ENCODE measurements at places on chromosomes 6 and 20. TPM values are rescaled to one million over a fixed set of nuclear protein-coding genes. Genes with fewer than 3 reads are reported as not detected.

DNA sequence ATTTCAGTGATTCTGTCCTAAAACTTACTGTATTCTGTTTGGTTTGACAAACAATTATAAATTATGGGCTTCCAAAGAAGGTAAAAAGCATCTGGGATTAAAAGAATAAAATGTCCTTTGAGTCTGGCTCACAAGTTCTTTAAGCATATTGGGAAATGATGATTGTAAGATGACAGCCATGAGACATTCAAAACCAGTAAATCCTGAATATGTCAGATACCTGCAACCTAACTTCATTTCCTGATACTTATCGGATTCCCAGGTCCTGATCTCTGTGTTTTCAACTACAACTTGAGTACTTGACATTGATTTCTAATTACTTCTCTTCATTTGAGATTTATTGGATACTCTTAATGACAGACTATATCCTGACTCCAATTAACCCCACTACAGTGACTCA lies 446.6 kb downstream of the GRIK2 start:
- no peak overlapping the region for H3K27ac ChIP-seq
- no peak for DNase-seq
- no peaks in the 10 kb centered on the region for H3K27me3 ChIP-seq
- peaks cover 1% of the 10 kb centered on the region for H3K4me1 ChIP-seq

DNA sequence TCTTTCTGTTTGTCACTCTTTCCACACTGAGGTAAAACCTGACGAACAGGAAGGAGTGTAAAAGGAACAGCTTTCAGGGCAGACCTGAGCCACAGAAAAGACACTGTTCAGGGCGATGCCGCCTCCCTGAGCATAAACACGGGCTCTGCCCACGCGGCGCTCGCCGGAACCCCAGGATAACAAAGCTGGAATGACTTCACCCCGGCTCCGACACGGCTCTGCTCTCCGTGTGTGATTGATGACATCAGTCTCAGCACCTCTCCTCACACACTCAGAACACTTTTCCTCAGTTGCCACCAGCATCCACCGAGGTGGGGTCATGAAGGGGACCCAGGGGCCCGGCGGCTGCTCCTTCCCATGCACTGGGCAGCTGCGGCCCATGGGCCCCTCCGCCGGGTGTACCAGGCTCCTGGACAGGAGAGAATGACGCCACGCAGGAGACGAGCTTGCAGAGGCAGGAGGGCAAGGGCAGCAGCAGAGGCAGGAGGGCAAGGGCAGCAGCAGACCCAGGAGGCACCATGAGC lies 43.6 kb downstream of the DLL1 start:
- H3K36me3 ChIP-seq: no peaks in the 10 kb centered on the region
- no peak overlapping the region for H3K27ac ChIP-seq
- peaks cover 9% of the 10 kb centered on the region for H3K27me3 ChIP-seq
- DNase-seq: no peak

- peak overlapping the region; percentile 92 for H3K4me3 ChIP-seq
- DNase-seq: no peak
- peak overlapping the region; percentile 79 for H3K27ac ChIP-seq
Observed at GRCh38 chr6:30691208-30691847, 544 bp upstream of the NRM start.

DNA sequence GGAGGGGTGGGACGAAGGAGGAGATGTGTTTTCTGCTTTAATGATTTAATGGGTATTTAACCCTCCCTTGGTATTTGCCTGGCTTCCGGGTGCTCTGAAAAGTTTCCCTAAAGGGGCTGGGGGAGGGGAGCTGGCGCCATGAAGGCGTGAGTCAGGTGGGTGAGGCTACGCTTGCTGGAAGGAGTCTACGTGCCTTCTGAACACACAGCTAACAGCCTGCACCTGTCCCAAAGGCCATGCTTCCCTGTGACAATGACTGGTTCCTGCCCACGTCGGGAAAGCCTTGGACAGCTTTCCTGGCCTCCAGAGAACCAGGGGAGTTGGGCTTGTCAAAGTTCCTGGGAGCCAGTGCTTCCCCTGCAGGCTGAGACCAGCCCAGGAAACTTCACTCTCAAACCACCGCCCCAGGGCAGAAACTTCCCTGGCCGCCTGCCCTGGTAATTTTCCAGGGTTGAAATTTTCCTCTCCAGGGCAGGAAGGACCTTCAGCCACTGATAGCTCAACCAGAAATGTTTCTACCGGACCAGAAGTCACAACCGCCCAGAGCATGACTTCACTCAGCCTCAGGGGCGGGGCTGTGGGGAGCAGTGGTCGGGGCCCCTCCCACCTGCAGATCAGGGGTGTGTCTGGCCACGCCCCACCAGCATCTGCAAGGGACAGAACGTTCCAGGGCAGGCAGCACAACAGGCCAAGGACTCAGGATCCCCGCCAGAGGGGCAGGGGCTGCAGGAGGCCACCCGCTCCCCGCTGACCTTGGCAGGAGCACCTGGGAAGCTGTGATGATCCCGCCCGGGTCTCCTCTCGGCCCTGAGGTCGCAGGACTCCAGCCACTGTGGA lies 18.6 kb upstream of the SLCO4A1 start:
- no peaks in the 10 kb centered on the region for H3K36me3 ChIP-seq
- H3K27me3 ChIP-seq: peaks cover 5% of the 10 kb centered on the region
- H3K4me1 ChIP-seq: peaks cover 8% of the 10 kb centered on the region
- peak overlapping the region; percentile 90 for H3K27ac ChIP-seq
- H3K4me3 ChIP-seq: no peak overlapping the region

GRCh38 chr6:98669371-98669770 lies 165.0 kb upstream of the POU3F2 start:
- H3K4me1 ChIP-seq: peaks cover 10% of the 10 kb centered on the region
- no peak overlapping the region for H3K4me3 ChIP-seq
- H3K27ac ChIP-seq: no peak overlapping the region
- no peaks in the 10 kb centered on the region for H3K36me3 ChIP-seq
- DNase-seq: no peak

GRCh38 chr6:143984666-143985065 lies 23.4 kb downstream of the PLAGL1 start:
- H3K27ac ChIP-seq: no peak overlapping the region
- no peaks in the 10 kb centered on the region for H3K4me1 ChIP-seq
- no peak overlapping the region for H3K4me3 ChIP-seq
- peaks cover 9% of the 10 kb centered on the region for H3K27me3 ChIP-seq
- no peaks in the 10 kb centered on the region for H3K36me3 ChIP-seq

GRCh38 chr6:110520209-110520965 lies 44.0 kb upstream of the SLC22A16 start:
- no peak overlapping the region for H3K27ac ChIP-seq
- H3K27me3 ChIP-seq: no peaks in the 10 kb centered on the region
- H3K36me3 ChIP-seq: no peaks in the 10 kb centered on the region
- DNase-seq: no peak

DNA sequence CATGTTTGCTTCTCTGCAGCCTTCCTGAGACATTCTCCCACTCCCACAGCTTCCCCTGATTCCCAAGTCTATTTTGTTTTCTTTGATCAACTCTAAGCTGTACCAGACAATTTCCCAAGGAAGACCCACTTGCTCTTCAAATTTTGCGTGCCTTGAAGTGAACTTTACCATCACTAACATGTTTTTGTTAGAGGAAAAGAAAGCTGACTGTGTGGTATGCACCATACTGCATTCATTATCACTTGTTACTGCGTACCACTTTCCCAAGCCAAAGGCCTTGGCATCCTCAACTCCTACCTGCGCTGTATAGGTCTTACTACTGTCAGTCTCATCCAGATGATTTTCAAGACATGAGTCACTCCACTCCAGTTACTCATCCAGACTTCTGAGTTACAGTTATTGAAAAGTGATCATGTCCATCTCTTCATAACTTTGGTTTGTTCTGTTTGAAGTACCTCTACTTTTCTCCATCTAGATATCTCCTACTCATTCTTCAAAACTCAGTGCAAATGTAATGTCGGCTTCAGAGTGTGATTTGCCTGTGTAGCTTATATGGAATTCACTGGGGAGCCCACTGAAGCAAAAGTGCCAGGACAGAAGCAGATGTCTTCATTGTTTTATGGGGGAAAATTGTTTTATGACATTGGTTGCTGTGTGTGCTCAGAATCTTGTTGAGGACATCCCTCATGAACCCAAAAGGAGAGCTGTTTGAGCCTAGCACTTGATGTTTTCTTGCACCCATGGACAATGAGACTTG lies 5.2 kb downstream of the RPS12 start:
- H3K4me3 ChIP-seq: no peak overlapping the region
- H3K4me1 ChIP-seq: peaks cover 21% of the 10 kb centered on the region
- no peak for DNase-seq
- peak overlapping the region; percentile 90 for H3K27ac ChIP-seq

GRCh38 chr20:2984028-2984501 lies 59.4 kb upstream of the GNRH2 start:
- H3K4me3 ChIP-seq: no peak overlapping the region
- DNase-seq: no peak
- no peaks in the 10 kb centered on the region for H3K27me3 ChIP-seq
- H3K36me3 ChIP-seq: peaks cover 5% of the 10 kb centered on the region

GRCh38 chr6:4522453-4522852 lies 253.8 kb upstream of the CDYL start:
- no peaks in the 10 kb centered on the region for H3K4me1 ChIP-seq
- no peaks in the 10 kb centered on the region for H3K36me3 ChIP-seq
- no peaks in the 10 kb centered on the region for H3K27me3 ChIP-seq
- no peak overlapping the region for H3K27ac ChIP-seq
- no peak overlapping the region for H3K4me3 ChIP-seq

DNA sequence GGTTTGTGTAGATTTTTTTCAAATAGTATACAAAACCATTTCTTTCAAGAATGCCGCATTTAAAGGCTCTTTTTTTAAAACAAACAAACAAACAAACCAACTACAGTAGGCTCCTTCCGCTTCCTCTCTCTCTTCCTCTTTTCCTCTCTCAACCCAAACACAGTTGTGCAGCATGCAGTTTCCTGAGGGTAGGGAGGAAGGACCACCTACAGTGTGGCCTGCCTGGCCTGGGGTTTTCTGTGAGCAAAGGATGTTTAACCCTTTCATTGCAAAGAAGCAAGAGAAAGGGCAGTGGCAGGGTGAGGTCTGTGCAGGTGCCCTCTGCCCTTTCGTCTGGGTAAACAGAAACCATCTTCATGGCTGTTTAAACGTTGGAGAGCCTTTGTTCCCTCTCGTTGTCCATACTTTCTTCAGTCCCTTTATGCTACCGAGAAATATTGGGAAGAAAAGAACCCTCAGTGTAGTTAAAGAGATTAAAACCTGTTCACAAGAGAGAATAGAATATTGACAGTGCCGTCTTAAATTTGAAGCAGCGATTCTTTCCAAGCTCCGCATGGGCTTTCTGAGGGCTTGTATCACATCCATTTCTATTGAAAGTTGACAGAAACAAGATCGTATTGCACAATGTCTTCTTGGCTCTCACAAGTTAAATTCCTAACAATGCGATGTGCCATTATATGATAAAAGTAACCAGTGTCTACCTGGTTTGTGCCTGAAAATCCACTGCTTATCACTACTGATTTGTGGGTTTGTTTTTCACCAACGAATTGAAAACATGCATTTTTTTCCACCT lies 215.5 kb upstream of the SNX9 start:
- no peak overlapping the region for H3K27ac ChIP-seq
- H3K27me3 ChIP-seq: peaks cover 10% of the 10 kb centered on the region
- no peak overlapping the region for H3K4me3 ChIP-seq
- DNase-seq: no peak
- H3K4me1 ChIP-seq: peaks cover 5% of the 10 kb centered on the region
- no peaks in the 10 kb centered on the region for H3K36me3 ChIP-seq

DNA sequence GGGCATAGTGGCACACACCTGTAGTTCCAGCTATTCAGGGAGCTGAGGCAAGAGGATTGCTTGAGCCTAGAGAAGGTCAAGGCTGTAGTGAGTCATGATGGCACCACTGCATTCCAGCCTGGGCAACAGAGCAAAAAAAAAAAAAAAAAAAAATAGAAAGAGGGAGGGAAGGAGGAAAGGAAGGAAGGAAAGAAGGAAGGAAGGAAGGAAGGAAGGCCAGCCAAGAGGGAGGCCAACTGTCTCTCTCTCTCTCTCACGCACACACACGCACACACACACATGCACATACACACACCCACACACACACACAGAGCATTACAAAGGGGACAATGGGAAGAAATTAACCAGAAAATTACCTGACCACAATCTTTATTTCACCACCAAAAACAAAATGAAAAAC lies 50.6 kb upstream of the COL9A1 start:
- no peak for DNase-seq
- no peak overlapping the region for H3K4me3 ChIP-seq
- no peaks in the 10 kb centered on the region for H3K27me3 ChIP-seq

- H3K36me3 ChIP-seq: peaks cover 16% of the 10 kb centered on the region
- peak overlapping the region; percentile 90 for H3K27ac ChIP-seq
- peaks cover 57% of the 10 kb centered on the region for H3K4me1 ChIP-seq
- DNase-seq: no peak
- no peak overlapping the region for H3K4me3 ChIP-seq
- H3K27me3 ChIP-seq: no peaks in the 10 kb centered on the region
Observed at GRCh38 chr6:21847711-21848480, 254.3 kb downstream of the SOX4 start.

DNA sequence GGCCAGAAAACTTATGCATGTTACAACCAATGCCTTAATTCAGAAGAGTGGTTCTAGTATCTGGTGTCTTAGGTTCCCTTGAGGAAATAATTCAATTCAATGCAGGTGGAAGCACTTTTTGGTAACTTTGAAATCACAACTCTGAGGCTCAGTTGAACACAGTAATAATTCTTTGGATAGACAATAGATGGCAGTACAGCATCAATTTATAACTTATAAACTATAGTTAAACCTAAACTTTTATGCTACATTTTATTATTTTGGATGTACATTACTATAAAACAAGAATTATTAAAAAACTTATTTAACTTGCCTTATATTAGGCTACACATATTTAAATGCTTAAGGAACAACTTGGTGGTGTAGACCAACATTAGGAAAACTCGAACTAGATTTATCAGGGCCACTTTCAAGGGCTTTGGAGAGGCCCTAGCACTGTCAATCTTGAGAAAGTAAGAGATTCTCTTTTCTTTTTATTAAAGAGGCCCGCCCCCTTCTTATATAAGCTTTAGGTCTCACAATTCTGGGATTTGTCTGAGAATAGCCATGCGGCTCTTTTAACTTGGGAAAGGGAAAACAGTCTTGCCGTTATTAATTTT lies 85.9 kb downstream of the CRYBG1 start:
- no peaks in the 10 kb centered on the region for H3K36me3 ChIP-seq
- no peak overlapping the region for H3K27ac ChIP-seq
- H3K4me3 ChIP-seq: no peak overlapping the region
- no peaks in the 10 kb centered on the region for H3K27me3 ChIP-seq

DNA sequence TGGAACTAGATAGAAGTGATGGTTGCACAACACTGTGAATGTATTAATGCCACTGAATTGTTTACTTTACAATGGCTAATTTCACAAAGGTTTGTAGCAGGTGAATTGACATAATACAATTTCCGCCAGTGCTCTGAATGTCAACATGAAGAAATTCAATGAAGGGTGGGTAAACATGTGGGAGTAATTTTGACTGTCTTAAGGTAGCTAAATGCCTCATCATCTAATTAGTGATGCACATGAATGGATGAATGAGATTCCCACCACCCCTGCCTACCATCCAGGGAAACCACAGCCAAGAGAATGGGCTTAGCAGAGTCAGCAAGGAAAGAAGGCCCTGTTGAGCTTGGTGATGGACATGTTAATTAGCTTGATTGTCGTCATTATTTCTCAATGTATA lies 275.3 kb downstream of the ALDH8A1 start:
- no peaks in the 10 kb centered on the region for H3K27me3 ChIP-seq
- H3K27ac ChIP-seq: no peak overlapping the region
- no peaks in the 10 kb centered on the region for H3K36me3 ChIP-seq
- DNase-seq: no peak

The TSHZ2 gene
- 22.9 TPM for total RNA-seq

The PRICKLE4 gene
- total RNA-seq: 4.9 TPM

The GGT7 gene
- total RNA-seq: 59.1 TPM

The VWA7 gene
- 9.5 TPM for total RNA-seq

The MCHR2 gene
- total RNA-seq: not detected

The GNMT gene
- total RNA-seq: 1.7 TPM

The OGFR gene
- 31.0 TPM for total RNA-seq

All from progenitor cell of endocrine pancreas (in vitro differentiated cells).